ENCODE measurements at places on chromosomes 6 and 20.

- no peak for DNase-seq
These were observed 89.4 kb downstream of the HS3ST5 start for GRCh38 chr6:114253431-114253830.

- DNase-seq: no peak
These were observed 234.7 kb downstream of the TRDN start for GRCh38 chr6:123402052-123402451.

DNA sequence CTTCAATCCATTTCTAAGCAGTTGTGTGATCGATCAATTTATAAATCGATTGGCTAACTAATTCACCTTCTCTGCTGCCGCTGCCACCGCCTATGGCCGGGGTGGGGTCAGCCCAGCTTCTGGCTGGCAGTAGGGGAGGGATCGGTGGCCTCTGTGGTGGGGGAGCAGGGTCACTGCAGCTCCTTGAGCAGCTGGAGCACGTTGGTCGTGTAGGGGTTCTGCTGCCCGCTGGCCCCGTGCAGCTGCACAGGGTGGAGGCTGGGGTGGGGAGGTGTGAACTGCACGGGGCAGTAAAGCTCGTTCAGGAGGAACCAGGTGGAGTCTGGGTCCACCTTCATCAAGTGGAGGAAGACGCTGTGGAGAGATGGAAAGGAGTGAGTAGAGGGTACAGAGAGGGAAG is 50.0 kb downstream of the TTI1 start:
- DNase-seq: no peak

DNA sequence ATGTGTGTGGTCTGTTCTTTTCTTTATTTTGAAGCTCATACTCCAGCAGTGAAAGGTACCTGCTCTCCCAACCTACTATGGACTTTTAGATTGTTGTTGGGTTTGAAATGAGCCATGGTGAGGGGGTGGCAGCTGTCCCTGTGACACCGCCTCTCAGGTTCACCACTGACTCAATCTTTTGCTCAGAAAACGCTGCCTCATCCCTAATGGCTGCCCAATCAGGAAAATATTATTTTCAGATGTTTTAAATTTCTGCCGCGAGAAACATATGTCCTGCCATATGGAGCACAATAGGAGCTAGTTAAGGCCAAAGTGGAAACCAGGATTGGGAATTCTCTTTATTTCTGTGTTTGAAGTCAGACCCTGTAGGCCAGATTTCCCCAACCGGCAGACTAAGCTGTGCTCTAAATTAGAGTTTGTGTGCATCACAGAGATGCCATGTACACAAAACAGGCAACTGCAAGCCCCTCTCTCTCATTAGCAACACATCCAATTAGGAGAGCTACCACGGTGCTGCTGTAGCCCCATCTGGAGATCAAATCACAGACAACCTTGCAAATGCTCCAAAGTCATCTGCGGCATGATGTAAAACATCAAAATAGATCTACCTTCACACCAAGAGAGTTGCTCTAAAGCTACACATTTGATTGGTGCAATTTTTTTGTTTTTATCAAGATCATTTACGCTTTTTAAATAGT is 144.1 kb upstream of the BACH2 start:
- peak; percentile 25 for DNase-seq

DNA sequence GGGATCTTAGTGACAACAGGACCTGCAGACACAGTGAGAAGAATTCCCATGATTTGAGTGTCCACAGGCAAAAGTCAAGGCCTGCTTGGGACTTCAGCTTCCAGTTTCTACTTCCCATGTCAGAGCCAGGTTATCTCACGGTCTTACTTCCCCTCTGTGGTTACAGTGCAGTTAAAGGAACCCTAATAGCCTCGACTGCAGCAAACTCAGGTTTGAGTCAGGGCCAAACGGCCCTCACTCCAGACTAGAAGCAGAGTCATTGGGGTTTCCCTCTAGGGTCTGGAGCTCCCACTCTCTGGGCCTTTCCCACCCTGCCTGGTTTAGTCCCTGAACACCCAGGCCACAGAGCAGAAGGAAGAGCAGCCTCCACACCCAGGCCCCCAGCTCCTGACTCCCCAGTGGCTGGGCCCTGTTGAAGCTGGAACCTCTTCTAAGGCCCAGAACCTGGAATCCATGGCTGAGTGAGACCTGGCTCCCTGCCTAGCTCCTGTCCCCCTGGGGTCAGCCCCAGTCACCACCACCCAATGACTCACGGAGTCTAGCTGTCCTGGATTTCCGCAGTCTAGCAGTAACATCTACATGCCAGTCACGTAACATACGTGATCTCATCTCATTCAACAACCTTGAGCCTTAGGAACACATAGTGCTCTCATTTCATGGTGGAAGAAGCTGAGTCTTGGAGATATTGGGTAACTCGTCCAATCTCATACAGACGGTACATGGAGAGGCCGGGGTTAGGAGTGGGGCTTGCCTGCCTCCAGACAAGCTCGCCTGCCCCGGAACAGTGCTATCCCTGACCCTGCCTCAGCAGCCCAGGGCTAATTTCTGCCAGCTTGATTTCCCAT is 9.2 kb upstream of the GHRH start:
- DNase-seq: no peak
